CD4-positive, alpha-beta T cell treated with Interleukin-6 for 4 hours (primary cell): ENCODE measurements at places on chromosomes 2 and 18.

GRCh38 chr2:237669628-237670392 lies 42.4 kb downstream of the LRRFIP1 start:
- no peak for DNase-seq

GRCh38 chr2:200446612-200447011 lies 63.3 kb downstream of the KCTD18 start:
- DNase-seq: no peak

GRCh38 chr2:29063646-29064345 lies 10.5 kb downstream of the PCARE start:
- no peak for DNase-seq

- DNase-seq: no peak
Measured at GRCh38 chr2:153963256-153963655, 91.5 kb downstream of the GALNT13 start.

- DNase-seq: peak; percentile 36
Measured at GRCh38 chr18:46167971-46168370, 63.8 kb downstream of the HAUS1 start.

DNA sequence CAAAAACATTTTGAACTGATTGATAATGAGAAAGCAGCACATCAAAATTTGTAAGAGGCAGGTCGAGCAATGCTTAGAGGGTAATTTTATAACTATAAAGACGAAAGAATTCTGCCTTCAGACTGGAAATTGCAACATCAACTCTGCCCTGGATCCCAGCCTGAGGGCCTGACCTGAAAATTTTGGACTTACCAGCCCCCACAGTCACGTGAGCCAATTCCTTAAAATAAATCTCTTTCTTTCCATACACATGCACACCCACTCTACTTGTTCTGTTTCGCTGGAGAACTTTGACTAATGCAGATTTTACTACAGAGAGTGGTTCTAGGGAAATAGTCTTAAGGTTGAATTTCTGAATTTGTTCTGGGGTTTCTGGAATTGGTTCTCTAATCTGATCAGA lies 14.6 kb upstream of the ACOXL start:
- no peak for DNase-seq

DNA sequence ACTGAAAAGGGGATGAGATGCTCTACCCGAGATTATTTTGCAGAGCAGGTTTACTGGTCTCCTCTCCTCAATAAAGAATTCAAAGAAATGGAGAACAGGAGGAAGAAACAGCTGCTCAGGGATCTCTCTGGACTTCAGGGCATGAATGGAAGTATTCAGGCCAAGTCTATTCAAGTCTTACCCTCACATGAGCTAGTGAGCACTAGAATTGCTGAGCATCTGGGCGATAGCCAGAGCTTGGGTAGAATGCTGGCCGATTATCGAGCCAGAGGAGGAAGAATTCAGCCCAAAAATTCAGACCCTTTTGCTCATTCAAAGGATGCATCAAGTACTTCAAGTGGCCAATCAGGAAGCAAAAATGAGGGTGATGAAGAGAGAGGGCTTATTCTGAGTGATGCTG lies 60.0 kb downstream of the PIKFYVE start:
- no peak for DNase-seq

- no peak for DNase-seq
Measured at GRCh38 chr2:120758181-120759144, 22.8 kb downstream of the GLI2 start.

DNA sequence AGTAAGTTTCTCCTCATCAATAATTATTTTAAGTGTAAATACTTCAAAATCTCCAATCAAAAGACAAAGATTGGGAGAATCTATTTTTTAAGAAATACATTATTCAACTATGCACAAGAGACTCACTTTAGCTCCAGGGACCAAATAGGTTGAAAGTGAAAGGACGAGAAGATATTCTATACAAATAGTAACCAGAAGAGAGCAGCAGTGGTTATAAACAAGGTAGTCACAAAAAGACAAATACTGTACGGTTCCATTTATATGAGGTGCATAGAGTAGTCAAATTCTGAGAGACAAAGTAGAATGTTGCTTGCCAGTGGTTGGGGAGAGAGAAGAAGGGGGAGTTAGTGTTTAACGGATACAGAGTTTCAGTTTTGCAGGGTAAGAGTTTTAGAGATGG lies 69.8 kb downstream of the POU3F3 start:
- no peak for DNase-seq

DNA sequence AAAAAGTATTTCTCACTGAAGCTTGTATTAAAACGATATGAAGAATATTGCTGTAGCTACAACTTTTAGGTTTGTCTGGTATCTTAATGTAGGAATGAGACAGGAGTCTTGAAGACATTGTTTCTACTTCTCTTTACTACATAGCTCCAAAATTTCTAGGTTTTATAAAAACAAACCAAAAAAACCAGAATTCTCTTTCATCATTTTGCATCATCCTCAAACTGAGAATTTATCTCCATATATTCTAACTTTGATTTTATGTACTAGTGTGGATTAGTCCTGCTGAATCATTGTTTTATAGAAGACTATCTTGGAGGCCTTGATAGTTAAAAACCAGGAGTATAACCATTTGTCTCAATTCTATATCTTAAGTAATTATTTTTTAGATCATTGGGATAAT lies 100.2 kb downstream of the ICA1L start:
- no peak for DNase-seq

GRCh38 chr2:145909175-145909755 lies 1389.3 kb upstream of the ZEB2 start:
- DNase-seq: no peak

- DNase-seq: no peak
Measured at GRCh38 chr2:144003460-144004075, 516.4 kb downstream of the ZEB2 start.

DNA sequence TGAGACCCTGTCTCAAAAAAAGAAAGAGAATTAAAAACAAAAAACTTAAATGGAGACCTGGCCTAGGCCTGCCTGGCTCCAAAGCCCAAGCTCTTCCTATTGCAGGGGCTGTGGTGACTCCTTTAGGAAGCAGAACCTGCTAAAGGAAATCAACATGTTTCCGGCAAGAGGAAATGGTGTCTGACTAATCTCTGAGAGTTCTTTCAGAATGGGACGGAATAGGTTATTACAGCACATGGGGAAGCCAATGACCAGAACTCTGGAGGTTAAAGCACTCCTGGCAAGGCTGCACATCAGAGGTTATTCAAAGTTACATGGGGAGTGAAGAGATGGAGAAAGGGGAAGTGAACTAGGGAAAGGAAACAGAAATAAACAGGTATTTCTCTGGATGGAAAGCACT lies 21.4 kb downstream of the KIF3C start:
- DNase-seq: no peak

DNA sequence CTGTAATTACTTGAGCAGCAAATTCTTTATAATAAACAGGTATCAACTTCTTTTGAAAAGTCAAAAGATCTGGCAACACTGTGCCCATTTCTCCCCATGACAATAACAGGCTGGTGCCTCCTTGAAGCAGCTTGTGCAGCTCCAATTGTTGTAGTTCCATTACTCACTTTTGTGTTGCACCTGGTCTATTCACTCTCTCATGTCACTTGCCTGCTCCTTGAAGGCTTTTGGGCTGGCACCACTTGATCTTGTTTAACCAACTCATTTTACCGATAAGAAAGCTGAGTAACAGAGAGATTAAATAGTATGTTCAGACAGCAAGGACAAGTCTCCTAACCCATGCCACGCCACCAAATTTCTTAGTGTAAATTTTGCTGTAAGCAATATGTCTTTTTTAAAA lies 314.5 kb downstream of the OSR1 start:
- no peak for DNase-seq

DNA sequence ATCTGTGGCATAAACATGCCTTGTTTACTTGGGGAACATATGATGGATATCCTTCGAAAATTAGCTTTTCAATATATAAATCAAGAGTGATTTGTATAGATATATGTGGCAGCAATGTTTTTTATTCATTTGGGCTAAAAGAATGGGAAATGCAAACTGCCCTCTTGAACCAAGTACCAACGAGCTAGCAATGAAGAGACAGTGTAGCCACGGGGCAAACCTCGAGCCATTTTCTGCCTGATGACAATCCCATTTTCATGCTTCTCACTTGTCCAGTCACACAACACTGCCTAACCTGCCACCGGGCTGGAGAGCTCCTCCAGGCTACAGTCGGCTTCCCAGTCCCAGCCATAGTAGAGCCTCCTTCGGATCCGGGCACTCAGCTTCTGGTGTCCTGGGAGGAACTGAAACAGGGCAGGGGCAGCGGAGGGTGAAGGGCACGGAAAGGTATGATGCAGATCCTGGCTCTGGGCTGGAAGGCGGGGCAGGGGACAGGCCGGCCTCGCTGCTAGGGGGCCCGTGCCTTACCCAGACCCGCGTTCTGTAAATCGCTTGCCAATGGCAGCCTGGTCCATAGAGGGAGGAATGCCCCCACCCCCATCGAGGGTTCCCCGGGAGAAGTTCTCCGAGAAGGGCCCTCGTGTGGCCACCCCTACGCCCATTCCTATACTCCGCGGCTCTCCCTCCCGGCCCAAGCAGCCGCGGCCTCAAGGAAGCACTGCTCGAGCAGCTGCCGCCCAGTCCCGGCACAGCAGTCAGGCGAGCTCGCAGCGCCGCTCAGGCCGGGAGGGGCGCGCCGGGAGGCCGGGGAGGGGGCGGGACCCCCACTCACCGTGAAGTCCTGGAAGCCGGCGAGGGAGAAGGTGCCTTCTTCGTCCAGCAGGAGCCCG lies 552 bp downstream of the CNPPD1 start:
- DNase-seq: peak; percentile 37

GRCh38 chr18:79571211-79572092 lies 108.2 kb upstream of the CTDP1 start:
- no peak for DNase-seq

DNA sequence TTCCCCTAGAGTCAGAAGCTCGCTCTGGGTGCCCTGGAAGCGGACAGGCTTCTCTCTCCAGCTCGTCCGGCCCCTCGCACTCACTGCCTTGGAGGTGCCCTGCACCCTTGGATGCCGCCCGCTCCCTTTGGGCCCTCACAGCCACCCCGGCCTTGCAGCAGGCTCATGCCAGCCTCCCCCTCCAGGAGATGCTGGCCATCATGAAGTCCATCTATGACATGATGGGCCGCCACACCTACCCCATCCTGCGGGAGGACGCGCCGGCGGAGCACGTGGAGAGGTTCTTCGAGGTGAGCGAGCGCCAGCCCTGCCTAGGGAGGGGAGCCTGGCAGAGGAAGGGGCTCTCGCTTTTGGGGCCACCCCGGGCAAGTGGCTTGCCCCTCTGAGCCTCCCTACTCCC lies 20.3 kb upstream of the FAHD2A start:
- no peak for DNase-seq

- DNase-seq: no peak
Measured at GRCh38 chr2:223860809-223861738, 23.7 kb upstream of the AP1S3 start.

- DNase-seq: peak; percentile 69
Measured at GRCh38 chr2:7031547-7032245, 114.5 kb downstream of the RNF144A start.
